Hippocampal formation (tissue), 2 donors: ENCODE measurements at places on chromosomes 3 and 15.

GRCh38 chr15:39942753-39943150 is 8.8 kb downstream of the EIF2AK4 start:
- no peak for DNase-seq

- DNase-seq, result no peak
These were observed 138.9 kb upstream of the SLC7A14 start for GRCh38 chr3:170724599-170725280.

DNA sequence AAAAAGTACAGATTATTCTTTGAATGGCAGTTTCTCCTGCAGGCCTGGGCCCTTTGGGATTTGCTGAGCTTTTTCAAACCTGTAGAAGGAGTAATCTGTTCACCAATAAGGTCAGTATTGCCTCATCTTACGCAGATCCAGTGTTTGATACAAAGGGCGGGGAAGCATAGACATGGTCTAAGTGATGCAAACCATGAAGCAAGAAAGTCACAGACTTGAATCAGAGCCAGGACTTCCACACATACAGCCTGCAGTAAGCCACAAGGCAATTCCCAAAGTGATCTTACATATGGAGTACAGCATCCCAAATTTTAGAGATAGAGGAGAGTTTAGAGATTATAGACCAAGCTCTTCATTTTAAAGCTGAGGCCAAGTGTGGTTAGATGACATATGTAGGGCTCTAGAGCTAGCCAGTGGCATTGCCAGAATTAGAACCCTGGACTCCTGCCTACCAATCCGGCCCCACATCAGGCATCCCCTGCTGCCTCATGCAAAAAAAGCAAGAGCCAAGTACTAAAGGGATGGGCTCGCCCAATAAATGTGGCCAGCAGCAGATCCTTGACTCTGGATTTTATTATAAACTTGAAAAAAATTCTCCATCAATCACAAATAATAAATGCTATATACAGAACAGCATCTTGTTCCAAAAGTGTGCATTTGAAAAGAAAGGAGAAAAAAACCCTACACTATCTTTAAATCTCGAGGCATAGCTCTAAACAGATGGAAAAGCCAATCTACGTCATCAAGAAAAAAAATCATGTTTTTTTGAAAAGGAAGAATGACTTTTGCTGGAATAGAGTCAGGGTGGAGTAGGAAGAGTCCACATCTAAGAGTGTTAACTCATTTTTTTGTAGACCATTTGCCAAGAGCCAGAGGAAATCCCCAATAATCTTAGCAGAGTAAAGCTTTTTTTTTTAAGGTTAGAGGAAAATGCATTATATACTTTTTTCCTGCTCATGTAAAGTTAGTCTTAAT is 24.0 kb downstream of the ABI3BP start:
- no peak for DNase-seq

- peak; percentile 86 for DNase-seq
These were observed 33.2 kb upstream of the CADM2 start for GRCh38 chr3:84925571-84925970.

DNA sequence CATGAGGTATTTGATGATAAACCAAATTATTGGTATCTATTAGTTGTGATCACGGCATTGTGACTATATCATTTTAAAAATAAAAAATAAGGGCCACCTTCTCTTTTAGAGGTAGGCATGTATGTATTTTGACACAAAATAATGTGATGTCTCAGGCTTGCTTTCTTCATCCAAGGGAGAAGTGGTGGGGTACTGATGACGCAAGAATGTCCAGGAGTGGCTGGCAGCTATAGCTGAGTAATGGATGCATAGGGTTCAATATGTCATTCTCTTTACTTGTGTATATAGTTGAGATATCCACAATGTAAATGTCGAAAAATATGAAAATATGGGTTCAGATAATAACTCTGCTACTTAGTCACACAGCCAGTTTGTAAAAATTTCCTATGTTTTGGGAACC is 46.8 kb upstream of the NSMCE3 start:
- DNase-seq, result no peak

DNA sequence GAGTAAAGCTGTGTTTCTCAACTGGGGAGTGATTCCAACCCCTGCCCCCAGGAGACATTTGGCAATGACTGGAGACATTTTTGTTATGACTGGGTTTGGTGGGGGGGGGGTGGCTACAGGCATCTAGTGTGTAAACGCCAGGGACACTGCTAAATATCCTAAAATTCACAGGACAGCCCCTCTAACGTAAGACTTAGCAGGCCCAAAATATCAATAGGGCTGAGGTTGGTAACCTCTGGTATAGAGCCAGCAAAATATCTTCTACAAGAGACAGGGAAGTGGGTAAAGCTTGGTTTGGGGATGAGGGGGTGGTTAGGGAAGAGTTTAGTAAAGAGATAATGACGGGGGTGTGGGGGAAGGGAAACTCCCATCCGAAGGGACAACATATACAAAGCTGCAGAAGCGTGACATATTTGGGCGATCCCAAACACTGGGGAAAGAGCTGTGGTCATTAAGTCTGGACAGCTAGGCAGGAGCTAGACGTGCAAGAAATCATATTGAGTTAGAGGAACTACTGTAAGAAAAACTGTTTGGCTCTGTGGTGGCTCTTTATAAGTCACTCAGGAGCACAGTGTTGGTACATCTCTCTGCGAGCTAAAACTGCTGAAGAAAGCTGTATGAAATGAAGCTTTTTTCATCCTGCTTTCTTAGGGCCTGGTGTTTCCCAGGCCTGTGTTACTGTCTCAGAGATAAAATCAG is 697 bp upstream of the TRIM69 start:
- no peak for DNase-seq

- DNase-seq, result no peak
These were observed 26.2 kb downstream of the SEC62 start for GRCh38 chr3:169992781-169993180.

GRCh38 chr15:36617529-36618196 is 38.2 kb downstream of the CDIN1 start:
- no peak for DNase-seq

DNA sequence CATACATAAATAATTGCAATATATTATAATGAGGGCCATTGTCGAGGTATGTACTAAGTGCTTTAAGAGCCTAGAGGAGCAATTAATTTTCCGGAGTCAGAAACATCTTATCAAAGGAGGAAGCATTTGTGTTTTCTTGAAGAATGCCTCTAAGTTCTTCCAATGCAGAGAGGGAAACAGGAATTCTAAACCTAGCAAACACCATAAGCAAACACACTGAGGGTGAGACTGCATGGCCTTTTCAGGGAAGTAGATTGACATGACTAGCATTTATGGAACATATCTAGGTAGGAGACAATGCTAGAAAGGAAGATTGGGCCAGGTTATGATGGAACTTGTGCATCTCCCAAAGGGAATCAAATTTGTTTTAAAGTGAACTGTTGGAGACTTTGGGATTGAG is 7.2 kb upstream of the PLCL2 start:
- no peak for DNase-seq

GRCh38 chr3:35307296-35307695 is 332.0 kb upstream of the ARPP21 start:
- no peak for DNase-seq

DNA sequence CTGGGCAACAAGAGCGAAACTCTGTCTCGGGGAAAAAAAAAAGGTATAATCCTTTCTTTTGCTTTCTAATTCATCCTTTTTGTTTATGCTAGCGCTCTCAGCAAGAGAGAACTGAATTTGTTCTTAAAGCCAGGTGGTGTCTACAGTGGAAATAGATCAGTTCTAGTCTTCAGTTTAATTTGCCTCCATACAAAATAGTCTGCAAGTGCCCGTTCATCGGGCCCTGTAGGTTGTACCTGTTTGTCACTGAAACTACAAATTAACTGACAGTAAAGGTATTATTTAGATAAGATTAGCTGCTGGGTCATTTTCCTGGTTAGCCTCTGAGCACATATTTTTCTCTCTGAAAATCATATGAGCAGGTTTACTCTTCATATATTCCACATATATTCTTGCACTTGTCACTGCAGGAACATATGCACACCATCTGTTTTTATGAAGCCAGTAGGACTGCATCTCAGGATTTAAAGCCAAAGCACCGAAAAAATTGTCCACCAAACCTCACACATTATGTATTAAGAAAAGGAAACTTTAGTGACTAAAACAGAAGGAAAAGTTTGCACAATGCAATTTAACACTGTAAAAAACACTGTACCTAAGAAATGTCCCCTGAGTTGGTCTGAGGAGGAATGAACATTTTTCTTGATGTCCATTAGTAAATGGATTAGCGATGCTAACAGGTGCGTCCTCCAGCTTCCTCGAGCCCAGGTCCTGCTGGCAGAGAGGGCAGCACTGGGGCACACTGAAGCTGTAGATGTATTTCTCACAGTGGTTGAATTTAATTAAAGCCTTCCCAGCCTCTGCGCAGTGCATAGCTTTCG is 437 bp downstream of the MKRN2OS start:
- no peak for DNase-seq

GRCh38 chr3:24220859-24221657 is 273.6 kb downstream of the THRB start:
- DNase-seq, result no peak

DNA sequence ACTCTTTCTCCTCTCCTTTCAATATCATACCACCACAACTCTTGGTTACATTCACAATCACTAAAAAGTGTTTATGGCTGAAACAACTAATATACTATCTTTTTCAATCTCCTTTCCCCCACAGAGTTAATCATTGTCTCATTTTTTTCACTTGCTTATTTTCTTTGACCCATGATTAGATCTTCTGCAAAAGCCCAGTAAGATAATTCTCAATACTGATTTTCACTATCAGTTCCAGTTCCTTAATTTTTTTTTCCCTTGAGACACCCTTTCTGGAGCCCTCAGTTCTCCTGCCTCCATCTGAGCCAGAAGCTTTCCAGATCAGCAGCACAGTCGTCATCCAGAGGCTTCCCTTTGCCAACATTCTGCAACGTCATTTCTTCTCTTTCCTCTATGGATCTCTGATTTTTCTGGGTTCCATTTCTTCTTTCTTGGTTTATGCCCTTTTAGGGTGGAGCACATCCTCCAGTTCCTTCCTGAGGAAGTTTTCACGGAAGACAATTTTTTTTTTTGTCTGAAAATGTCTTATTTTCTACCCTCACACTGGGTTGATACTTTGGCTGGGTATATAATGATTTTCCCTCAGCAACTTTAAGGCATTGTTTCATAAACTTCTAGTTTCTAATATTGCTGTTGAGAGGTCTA is 88.7 kb upstream of the C15orf39 start:
- no peak for DNase-seq

DNA sequence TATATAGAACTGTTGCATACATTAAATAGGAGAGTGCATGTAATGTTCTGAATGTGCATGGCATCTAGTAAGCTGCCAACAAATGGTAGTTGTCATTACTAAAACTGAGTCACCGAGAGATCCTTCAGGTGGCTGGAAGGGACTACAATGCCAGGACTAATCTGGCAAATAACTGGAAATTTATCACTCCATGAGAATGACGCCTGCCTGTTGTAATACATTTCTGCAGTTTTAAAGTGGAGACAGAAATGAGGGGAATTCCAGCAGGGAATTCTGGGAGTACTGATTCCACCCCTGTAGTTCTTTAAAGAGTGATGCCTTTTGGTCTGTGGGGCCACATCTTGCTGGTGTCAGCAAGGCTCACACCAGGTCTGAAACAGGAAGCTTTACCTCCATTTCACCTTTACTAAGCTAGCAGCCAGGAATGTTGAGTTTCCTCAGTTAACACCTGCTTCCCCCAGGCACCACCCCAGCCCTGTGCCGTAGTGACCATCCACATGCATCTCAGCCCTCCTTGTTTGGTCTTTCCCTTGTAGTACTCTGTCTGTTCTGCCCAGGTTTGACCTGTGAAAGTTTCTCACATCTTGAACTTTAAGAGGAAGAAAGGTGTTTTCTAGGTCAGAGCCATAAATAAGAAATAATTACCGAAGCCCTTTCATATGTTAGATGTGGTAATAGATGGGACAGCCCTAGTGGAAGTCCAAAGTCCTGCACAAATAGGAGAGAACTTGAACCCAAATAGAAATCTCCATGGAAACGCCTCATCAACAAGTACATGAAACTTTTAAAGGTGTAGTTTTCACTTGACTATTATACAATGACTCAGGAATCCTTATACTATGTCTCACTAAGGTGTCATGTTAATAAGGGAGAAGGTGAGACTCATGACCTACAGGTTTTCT is 56.7 kb upstream of the LMOD3 start:
- no peak for DNase-seq

- DNase-seq, result no peak
These were observed 456 bp upstream of the TMEM62 start for GRCh38 chr15:43132830-43133429.
